ENCODE measurements at places on chromosomes 5 and 9.
A peak's percentile ranks its signal among the peaks of the same experiment; 100 is the strongest.

DNA sequence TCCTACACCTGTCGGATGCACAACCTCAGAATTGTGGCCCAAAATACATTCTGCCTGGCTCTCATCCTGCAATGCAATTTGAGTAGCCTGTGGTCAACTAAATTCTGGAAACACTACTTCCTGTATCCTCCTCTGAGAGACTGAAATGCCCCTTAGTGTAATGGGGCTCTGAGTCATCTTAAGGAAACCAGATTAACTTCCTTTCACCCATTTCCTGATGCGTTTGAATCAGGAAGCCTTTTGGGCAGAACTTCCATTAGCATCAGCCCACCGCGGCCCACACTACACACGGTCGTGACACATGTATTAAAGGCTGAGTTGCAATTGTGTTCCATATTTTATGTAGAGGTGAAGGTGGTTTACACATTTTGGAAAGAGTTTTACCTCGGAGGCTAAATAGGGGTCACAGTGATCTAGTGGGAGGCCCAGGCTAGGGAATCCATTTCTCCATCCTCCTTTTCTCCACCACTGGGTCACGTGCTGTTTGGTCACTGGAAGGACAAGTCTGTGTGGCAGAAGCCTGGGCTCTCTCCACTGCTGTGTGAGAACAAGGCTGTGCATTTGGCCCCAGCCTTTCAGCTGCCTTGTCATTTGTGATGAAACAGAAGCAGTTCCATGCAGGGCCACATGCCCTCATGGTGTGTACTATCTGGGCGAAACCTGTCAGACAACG is 55.9 kb downstream of the DAP start:
- DNase-seq = peak; percentile 3
- H3K36me3 ChIP-seq = peaks cover 4% of the 10 kb centered on the region
- peak overlapping the region; percentile 86 for H3K27ac ChIP-seq
- peaks cover 34% of the 10 kb centered on the region for H3K4me1 ChIP-seq
- no peaks in the 10 kb centered on the region for H3K27me3 ChIP-seq

GRCh38 chr5:140348104-140348503 is 1.7 kb upstream of the HBEGF start:
- no peak overlapping the region for H3K4me3 ChIP-seq
- peaks cover 31% of the 10 kb centered on the region for H3K27me3 ChIP-seq
- no peaks in the 10 kb centered on the region for H3K36me3 ChIP-seq
- H3K27ac ChIP-seq = no peak overlapping the region

DNA sequence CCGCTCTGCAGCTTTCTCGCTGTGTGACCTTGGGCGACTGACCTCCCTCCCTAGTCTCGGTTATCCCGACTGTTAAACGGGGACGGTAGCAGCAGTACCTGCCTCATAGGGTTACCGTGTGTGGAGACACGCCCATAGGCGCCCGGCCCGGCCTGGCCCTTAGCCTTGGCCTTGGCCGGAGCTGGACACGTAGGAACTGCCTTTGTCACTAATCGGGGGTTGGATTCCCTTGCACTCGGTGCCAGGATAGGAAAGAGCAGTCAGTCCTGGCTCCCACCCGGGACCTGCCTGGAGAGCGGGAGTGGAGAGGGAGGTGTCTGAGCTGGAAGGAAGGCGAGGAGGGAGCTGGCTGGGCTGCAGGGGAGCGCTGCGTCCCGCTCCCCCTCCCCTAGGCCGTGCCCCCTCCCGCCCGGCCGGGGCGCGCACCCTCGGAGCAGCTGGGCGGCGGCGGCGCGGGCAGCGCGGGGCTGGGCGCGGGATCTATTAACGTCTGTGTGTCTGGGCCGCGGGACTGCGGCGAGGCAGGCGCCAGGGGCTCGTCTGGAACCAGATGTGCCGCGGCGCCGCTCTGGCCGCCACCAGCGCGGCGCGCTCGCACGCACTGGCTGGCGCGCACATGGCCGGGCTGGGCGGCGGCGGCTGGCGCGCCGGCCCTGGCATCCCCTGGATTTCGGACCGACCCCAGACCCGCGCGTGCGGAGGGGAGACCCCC is 31.7 kb downstream of the PRRX2 start:
- H3K4me3 ChIP-seq = peak overlapping the region; percentile 61
- no peaks in the 10 kb centered on the region for H3K36me3 ChIP-seq
- H3K27ac ChIP-seq = no peak overlapping the region
- no peak for DNase-seq
- H3K4me1 ChIP-seq = peaks cover 5% of the 10 kb centered on the region

DNA sequence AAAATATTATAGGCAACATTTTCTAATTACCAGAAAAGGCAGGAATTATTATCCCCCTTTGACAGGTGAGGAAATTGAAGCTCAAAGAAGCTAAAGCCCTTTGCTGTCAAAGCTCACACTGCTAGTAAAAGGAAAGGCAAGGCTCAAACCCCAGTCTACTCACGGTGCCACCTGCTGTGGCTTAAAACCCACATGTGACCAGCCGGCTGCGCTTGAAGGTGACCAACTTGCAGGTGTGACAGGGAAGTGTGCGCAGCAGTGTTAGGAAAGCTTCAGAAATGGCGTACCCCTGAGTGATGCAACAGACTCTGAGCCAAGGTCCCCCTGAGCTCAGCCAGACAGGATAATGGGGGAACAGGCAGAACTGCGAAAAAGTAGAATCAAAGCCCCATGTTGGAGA is 45.2 kb downstream of the PAX5 start:
- DNase-seq = no peak
- H3K36me3 ChIP-seq = peaks cover 7% of the 10 kb centered on the region
- H3K4me1 ChIP-seq = peaks cover 7% of the 10 kb centered on the region
- no peak overlapping the region for H3K27ac ChIP-seq

DNA sequence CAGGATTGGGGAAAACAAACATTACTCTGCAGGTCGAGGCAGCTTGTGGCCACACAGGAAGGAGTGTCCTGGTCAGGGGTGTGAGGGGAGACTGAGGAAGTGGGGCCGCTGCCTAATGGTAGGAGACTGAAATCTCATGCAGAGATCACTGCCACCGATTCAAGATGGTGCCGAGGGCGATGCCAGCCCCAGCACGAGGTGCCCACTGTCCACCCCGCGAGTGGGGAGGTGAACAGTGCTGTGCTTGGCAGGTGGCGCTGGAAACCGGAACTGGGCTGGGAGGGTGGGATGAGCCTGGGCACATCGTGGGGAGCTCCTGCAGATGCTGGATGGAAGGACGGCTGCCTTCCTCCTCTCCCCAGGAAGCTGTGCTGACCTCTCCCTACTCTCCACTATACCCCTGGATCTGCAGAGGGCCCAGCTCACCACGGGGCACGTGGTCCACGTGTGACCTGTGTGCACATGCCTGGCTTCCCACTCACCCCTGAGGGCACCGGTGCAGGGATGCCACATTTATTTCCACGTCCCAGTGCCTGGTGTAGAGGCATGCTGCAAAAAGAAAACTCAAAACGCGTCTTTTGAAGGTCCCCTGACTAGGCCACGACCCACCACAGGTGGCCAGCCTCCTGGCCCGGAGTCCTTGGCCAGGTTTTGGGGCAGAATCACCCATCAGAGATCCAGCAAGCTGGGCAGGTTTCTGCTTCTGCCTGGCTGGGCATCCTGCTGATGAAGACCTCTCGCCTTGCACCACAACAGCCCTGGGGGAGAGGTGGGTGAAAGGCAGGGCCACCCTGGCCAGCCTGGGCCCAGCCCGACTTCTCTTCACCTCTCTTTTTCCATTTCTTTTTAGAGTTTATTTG is 71.7 kb upstream of the FCN1 start:
- H3K4me1 ChIP-seq = no peaks in the 10 kb centered on the region
- no peaks in the 10 kb centered on the region for H3K27me3 ChIP-seq
- no peak overlapping the region for H3K4me3 ChIP-seq

DNA sequence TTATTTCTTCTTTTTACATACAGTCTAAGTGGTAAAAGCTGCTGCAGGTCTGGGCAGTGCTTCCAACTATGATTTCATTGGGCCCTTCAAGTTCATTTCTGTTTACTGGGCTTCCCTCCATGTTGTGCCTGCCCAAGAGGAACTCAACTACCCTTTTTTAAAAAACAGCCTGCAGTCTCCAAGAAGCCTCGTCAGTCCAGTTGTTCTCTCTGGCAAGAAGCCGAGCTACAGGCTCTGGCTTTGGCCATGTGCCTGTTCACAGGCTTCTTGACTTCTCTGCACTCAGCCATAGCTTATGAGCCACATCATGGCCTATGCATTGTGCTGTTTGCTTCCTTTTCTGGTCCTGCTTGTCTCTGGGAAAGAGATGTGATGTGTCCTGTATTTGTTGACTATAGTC is 119.7 kb upstream of the PJA2 start:
- H3K4me3 ChIP-seq = no peak overlapping the region
- no peak overlapping the region for H3K27ac ChIP-seq
- H3K27me3 ChIP-seq = peaks cover 13% of the 10 kb centered on the region
- no peaks in the 10 kb centered on the region for H3K36me3 ChIP-seq
- H3K4me1 ChIP-seq = no peaks in the 10 kb centered on the region

DNA sequence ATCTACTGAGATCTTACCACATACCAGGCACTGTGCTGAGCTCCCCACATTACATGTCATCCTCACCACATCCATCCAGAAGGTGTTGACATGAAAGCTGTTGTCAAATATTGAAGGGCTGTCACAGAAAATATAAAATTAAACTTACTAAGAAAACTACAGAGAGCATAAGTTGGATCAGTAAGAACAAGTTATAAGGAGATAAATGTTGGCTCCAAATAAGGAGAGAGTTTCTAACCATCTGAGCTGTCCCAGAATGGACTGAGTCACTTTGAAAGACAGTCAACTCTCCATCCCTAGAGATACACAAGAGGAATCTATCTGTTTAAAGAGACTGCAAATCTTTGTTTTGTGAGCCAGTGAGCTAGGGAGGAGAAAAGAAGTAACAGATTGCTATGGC is 169.8 kb downstream of the DRD1 start:
- no peaks in the 10 kb centered on the region for H3K4me1 ChIP-seq
- no peak overlapping the region for H3K27ac ChIP-seq
- no peak overlapping the region for H3K4me3 ChIP-seq
- no peaks in the 10 kb centered on the region for H3K27me3 ChIP-seq

DNA sequence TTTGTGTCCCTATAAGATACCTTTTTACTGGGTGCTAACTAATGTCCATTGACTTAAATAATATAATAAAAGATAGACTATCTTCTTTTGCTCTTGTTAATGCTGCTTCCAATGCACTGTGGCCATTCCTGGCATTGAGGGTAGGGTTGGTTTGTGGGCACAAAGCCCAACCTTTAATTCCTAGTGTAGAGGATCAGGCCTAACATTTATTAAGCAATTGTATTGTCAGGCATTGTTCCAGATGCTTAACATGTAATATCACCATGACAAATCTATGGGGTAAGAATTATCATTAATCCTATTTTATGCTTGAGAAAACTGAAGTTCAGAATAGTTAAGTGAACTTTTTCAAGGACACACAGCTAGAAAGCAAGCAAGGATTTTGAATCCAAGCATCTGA is 60.4 kb upstream of the GPBP1 start:
- peaks cover 9% of the 10 kb centered on the region for H3K4me1 ChIP-seq
- H3K27me3 ChIP-seq = no peaks in the 10 kb centered on the region
- no peak overlapping the region for H3K4me3 ChIP-seq
- H3K36me3 ChIP-seq = no peaks in the 10 kb centered on the region

DNA sequence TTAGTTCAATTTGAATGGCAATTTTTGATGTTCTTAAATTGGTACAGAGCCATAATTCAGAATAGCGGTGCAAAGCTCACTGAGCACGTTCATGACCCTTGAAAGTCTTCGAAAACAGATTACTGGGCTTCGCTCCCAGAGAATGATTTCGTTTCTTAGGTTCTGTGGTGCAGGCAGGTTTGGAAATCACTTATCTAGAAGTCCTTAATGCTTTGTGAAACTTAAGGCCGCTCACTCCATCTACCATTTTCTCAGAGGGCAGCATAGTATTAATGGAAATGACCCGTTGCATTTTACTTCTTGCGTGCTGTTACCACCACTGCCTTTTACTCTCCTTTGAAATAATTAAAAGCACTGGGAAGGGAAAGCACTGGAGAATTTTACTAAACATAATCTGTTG is 2.9 kb upstream of the MAT2B start:
- peaks cover 33% of the 10 kb centered on the region for H3K36me3 ChIP-seq
- no peak for DNase-seq

DNA sequence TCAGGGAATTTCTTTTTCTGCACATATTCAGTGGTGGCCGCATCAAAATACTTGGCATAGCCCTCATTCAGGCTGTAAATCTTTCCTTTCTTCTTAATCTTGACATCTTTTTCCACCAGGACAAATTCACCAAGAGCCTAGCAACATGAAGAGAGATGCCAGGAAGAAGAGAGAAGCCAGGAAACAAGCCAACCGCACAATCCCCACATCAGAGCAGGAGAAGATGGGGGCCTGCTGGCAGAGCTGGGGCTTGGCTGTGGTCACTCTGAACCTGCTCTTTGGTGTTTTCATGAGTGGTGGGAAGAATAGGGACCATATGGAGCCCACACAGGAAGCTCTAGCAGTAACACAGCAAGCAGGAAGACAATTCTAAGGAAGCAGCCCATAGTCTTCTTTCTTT is 12.4 kb downstream of the PCAT7 start:
- H3K27me3 ChIP-seq = peaks cover 20% of the 10 kb centered on the region
- no peak overlapping the region for H3K4me3 ChIP-seq
- H3K4me1 ChIP-seq = no peaks in the 10 kb centered on the region
- H3K27ac ChIP-seq = no peak overlapping the region
- DNase-seq = no peak

DNA sequence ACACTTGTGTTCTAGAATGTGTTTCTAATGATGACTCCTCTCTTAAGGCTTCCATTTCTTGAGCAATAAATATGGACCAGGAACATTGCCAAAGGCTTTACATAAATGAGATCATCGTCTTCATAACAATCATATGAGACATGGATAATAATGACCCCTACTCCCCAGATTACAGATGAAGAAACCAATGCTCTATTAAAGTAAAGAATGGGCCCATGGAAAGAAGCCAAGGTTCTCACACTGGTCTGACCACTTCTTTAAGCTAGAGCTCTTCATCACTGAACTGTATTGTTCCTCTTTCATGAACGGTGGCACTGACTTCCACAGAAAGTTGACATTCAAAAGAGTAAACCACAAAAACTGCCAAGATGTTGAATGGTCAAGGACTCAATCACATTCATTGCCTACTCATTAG is 65.3 kb downstream of the MARCHF3 start:
- no peaks in the 10 kb centered on the region for H3K36me3 ChIP-seq
- no peak overlapping the region for H3K27ac ChIP-seq
- H3K4me3 ChIP-seq = no peak overlapping the region
- DNase-seq = no peak

DNA sequence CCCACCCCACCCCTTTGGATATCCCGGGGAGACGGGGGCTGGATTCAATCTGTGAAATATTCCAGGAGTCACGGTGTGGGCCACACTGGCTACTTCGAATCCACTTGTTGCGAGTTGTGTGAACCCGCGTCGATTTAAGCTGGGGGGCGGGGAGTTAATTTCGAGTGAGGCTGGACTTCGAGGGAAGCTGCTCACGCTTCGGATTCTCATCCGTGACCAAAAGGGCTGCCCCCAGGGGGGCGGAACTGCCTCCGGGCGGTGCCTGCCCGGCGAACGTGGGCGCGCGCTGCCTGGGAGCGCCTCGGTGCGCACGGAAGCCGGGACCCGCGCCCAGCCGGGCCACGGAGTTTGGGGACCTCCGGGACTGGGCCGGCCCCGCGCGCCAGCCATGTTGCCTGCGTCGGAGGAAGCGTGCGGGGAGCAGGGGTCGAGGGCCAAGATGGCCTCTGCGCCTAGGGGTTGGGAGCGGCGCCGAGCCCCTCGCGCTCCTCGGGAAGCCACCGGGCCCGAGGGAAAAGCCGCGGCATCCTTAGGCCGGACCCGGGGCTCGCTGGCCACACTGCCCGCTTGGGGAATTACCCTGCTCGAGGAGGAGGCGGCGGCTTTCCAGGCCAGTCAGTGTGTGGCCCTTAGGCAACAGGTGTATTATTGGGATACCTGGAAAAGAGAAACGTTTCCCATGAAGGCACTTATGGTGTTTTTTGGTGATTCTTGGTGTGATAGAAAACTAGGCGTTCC is 975 bp downstream of the OCLN start:
- H3K27me3 ChIP-seq = peaks cover 42% of the 10 kb centered on the region
- no peak for DNase-seq

- DNase-seq = no peak
- no peaks in the 10 kb centered on the region for H3K27me3 ChIP-seq
- no peaks in the 10 kb centered on the region for H3K36me3 ChIP-seq
These were observed 2269.7 kb downstream of the MAT2B start for GRCh38 chr5:165775111-165775510.

Data from effector memory CD8-positive, alpha-beta T cell (primary cell).